ENCODE measurements at places on chromosomes 4 and X.

DNA sequence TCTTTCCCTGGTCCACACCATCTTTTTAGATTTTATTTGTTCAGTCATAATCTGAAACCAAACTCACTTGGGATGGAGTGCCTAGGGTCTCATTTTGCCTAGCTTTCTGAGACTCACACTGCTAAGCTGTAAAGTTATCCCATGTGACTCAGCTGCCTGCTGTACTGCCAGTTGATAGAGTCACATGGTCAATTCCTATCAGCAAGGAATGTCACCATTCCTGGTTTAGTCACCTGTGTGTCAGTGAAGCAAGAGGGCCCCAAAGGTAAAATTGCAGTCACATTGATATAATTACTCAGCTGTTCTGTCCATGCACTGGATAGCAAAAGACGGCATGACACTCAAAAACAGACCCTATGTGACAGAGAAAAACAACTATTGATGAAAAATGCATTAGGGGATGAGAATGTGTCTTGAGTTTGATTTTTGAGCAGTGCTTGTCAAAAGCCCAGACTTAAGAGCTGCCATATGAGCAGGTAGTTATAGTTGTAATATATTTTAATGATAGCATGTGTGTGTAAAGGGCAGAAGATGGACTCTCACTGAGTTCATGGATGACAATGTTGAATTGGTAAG is 413.2 kb downstream of the PPARGC1A start:
- peak; percentile 21 for DNase-seq

- DNase-seq, result no peak
Observed at GRCh38 chr4:3638080-3638795, 106.0 kb upstream of the LRPAP1 start.

GRCh38 chrX:72073633-72074032 is 58.1 kb downstream of the RTL5 start:
- no peak for DNase-seq

DNA sequence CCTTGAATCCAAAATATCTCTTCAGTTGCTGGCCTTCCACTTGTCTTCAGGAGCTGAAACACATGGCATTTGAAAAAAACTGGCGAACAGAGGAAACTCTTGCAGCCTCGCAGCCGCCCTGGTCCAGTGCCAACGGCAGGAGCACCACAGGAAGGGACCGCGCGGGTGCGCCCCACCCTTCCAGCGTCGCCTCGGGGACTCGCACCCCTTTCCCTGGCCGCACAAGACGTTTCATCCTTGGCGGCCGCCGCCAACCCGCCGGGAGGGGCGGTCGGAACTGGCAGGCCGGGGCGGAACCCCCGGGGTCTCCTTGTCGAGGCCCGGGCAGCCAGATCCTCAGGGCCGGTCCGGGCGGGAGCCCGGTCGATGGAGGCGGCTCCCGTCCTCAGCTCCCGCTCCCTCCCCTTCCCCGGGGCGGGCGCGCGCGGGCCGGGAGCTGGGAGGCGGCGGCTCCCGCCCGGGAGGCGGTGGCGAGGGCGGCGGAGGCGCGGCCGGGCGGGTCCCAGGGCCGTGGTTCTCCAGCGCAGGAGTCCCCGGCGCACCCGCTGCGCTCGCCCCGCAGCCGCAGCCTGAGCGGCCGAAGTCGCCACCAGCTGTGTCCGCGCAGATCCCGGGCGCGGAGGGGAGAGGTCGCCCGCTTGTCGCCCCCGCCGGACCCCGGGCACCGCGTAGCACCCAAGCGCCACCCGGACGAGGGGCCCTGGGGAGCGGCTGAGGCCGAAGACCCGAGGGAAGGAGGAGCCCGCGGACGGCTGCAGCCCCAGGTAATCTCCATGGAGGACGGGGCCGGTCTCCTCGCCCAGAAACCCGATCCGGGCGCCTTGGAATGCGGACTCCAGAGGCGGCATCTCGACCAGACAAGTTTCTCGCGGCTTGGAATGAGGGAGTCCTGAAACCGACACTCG is 886 bp upstream of the NDST3 start:
- peak; percentile 48 for DNase-seq

GRCh38 chr4:148034813-148035212 is 302.9 kb downstream of the ARHGAP10 start:
- DNase-seq, result no peak

- DNase-seq, result peak; percentile 84
Observed at GRCh38 chr4:146232131-146232722, 17.9 kb downstream of the REELD1 start.

GRCh38 chr4:53771326-53771725 is 180.0 kb upstream of the LNX1 start:
- DNase-seq, result no peak

DNA sequence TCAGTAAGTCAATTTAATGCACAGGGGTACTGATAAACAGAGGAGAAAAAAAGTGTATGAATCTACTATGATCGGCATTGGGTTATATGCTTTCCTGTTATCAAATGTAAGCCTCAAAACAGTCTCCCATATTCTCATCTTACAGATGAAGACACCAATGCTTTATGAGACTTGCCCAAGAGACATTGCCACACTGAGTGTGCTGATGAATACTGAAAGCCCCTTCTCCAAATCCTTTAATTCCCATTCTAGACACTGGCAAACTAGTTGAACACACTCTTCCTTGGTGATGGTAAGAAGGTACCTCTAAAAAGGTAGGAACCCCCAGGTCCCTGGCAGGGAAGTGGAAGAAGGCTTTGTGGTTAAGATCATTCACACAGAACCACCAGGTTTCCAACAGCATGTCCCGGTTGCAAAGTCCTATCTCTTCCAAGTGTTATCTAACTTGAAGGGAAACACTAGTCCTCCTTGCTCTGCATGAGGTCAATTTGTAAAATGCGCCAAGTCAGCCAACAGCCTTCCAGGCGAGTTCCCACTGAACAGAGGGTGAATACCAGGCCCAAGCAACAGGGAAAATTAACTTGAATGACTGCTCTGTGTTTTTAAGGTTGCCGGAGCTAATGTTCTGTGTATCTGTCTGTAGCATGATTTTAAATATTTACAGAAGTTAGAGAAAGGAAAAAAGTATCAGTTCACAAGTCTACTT is 5.1 kb downstream of the SETD7 start:
- DNase-seq, result no peak

GRCh38 chr4:17811078-17811603 is 362 bp downstream of the NCAPG start:
- no peak for DNase-seq

GRCh38 chrX:103941201-103941975 is 21.0 kb upstream of the TMSB15B start:
- peak; percentile 63 for DNase-seq

GRCh38 chrX:71545364-71545763 is 12.5 kb downstream of the OGT start:
- no peak for DNase-seq

DNA sequence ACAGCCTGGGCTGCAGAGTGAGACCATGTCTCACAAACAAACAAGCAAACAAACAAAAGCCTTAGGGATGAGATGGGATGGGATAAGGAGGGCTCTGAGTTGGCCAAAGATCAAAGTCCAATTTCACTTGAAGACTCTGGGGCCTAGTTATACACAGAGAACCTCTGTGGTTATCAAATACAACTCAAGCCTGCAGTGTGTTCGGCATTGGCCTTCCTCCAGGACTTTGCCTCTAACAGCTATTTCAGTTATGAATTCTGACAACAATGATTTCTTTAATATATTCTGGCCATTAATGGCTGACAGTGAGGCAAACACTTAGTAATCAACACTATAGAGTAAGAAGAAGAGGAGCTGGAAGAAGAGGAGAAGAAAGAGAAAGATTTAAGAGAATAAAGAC is 171.1 kb downstream of the PDGFRA start:
- no peak for DNase-seq

GRCh38 chr4:87981486-87981885 is 6.0 kb downstream of the SPP1 start:
- no peak for DNase-seq

- DNase-seq, result no peak
Observed at GRCh38 chrX:81201071-81201470, 642 bp downstream of the HMGN5 start.

- peak; percentile 13 for DNase-seq
Observed at GRCh38 chr4:185304944-185305690, 90.6 kb downstream of the LRP2BP start.

DNA sequence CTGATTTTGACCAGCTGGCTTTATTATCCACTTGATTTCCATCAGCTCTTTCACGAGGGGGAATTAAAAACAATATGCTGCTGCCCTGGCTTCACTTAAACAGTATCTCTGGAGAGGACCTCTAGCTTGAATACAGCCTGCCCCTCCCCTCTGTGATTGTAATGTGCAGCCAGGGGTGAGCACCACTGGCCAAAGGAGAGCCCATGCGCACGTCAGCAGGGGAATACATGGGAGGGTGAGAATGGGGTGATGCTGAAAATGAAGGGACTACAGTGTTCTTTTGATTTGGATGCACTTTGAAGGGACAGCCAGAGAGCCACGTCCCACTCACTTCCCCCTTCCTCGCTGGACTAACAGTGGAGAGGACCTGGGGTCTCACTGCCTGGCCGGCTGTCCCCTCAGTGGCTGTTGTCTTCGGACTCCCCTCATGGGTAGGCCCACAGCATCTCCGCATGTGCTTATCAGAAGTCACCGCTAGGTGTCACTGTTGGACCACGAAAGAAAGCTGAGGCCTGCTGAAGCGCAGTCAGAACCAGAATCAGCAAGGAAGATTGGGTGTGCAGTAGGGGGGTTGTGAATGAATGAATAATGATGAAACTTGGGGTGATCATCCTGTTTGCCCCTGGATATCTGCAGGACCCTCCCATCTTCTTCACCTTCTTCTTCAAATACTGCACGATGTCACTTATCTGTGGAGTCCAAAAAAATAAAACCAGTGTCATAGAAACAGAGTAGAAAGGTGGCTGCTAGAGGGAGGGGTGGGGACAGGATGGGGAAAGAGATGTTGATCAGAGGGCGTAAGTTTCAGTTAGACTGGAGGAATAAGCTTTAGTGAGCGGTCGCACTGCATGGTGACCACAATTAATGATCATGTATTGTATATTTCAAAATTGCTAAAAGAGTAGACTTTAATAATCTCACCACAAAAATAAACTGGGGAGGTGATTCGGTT is 32.8 kb downstream of the CLCN4 start:
- DNase-seq, result peak; percentile 53

GRCh38 chr4:126215759-126216158 is 901.0 kb downstream of the FAT4 start:
- peak; percentile 32 for DNase-seq

DNA sequence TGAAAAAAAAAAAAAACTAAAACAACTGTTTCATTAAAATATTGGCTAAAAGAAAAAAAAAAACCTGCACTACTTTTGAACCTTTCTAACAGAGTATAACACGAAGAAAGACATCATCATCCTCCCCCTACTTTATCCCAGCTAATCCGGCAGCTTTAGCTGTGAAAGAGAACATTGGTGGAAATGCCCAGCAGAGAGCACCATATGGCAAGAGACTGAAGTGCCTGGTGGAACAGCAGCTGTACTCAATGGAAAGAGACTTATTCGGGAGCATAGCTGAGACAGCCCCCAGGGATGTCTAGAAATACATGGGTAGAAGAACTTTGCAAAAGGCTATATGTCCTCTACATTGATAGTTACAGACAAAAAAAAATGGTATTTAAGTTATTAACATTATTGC is 30.3 kb downstream of the STPG2 start:
- peak; percentile 45 for DNase-seq

GRCh38 chr4:109294006-109294405 is 8.5 kb downstream of the COL25A1 start:
- DNase-seq, result no peak

DNA sequence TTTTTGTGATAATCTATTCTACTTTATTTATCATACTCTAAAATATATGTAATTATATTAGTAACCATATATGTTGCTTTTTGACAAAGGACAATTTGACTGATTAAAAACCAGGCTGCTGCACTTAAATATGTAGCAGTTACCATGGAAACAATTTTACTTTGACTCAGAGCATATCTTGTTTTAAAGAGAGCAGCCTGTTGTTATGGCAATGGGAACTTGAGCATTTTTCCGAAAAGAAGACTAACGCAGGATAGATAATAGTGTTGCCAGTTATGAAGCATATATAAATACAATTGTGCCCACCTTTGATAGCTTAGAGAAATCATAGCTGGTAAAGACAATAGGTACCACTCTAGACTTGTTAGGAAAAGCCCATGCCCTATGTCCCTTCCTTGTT is 283.0 kb downstream of the GASK1B start:
- no peak for DNase-seq

GRCh38 chr4:118289794-118290193 is 63.0 kb downstream of the PRSS12 start:
- no peak for DNase-seq

DNA sequence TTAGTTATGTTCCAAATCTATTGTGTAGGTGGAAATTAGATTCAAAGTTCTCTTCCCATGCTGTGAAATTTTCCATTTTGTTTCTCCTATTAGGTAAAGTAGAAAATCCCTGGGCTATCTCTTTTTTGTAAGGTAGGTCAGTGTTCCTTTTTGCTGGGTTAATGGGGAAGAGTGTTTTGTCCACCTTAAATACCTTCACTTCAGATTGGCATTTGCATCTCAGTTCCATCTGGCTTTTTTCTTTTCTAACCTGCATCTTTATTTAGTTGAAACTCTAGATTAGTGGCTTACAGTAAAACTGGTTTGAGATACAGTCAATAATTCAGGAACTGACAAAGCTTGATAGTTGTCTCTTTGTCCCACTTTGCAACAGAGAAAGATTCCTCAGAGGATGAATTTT is 1115.8 kb downstream of the PDHA2 start:
- DNase-seq, result no peak

DNA sequence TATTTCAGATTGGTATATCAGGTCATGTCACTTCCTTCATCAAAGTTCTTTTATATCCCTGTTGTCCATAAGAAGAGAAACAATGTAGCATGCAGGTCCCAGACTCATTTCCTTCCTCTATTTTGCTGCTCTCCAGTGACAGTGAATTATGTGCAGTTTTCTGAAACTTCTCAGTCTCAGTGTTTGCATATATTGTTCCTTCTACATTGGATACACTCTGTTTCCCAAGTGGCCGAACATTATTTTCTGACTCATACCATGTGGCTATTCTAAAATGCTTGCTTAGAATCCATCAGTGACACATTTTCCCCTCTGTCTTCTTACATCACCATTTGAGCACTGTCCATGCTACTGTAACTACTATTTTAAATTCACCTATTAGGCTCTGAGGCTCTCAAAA is 305.7 kb downstream of the PDHA2 start:
- no peak for DNase-seq

GRCh38 chr4:13544606-13545393 is 492 bp upstream of the NKX3-2 start:
- peak; percentile 83 for DNase-seq

- DNase-seq, result peak; percentile 8
Observed at GRCh38 chr4:40750461-40751258, 905 bp downstream of the NSUN7 start.

DNA sequence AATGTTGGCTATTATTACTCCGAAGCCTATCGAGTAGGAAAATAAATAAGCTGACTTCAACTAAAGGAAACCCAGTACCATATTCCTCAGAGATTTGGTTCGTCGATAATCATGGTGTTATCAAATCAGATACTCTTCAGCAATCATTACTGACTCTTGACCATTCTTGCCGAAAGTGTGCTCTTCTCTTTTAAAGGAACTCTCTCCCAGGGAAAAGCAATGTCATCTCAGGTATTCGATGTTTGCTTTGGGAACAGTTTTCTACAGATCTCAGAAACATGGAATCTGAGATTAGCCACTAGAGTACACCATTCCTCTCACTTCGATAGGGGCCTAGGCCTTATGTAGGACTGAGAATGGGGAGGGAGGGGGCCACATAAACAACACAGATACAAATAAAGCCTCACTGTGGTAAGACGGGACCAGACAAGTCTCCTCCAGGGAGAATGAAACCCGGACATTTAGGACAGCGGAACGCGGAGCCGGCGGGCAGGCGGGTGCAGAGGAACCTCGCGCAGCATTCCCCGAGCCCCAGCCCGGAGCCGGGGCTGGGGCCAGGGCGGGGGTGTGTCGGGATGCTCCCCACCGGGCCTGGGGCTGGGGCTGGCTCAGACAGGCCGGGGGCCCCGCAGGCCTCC is 581 bp downstream of the DNAJB14 start:
- DNase-seq, result peak; percentile 35

Data from epithelial cell of esophagus (primary cell).